ENCODE measurements at places on chromosomes 4 and X.

DNA sequence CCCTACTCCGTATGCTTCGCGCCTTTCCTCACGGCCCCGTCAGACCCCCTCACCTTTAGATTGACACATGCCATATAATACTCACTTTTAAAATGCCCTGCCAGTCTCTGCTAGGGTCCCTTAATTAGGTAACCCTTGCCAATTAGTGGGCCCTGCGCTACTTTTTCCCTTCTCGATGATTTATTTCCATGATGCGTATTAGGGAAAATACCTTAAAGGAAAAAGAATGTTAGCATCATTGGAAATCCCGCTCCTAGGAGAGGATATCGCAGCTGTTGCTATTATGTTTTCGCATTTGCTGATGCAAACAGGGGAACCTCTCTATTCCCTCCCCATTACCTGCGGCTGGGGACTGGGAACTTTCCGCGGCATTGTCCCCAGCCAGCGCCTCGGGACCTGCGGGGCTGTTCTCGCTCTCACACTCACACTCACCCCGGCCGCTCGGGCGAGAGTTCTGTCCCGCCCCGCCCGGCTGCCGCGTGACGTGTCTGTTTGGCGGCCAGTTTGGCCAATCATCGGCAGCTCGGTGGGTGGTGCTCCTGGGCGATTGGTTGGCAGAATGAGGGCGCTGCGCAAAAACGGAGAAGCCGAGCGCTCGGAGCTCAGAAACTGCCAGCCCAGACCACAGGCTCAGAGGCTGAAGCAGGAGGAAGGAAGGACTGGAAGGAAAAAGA, at the start of gene PCDH10:
PCDH10 (plus strand) TSS at position 605 of the 674 bp plus-strand sequence. CDS start 847 bp downstream, outside the sequence.
- DNase-seq = no peak

GRCh38 chr4:95732061-95732460, 107.8 kb upstream of the PDHA2 start:
- no peak for DNase-seq

GRCh38 chrX:68880846-68881552, 52.2 kb downstream of the EFNB1 start:
- no peak for DNase-seq

DNA sequence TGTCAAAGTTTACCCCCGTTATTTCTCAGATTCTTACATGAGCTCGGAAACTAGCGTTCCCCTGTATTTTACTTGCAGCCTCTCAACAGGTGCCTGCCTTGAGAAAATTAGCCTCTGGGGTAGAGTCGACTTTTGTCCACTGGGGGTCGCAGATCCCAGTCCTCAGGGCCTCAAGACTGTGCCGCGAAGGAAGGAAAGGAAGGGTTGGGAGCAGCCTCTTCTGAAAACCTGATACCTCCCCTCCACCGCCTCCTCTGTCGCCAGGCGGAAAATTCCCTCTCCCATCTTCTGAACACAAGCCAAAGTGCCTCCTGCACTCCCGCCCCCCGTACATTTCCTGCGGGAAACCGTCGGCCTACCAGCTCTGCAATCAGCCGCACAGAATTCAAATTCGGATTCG, 44.4 kb upstream of the TMSB15B start:
- no peak for DNase-seq

- DNase-seq = no peak
Observed at GRCh38 chr4:109600431-109600830, 40.4 kb downstream of the MCUB start.

Measured in stimulated activated CD4-positive, alpha-beta T cell treated with anti-CD3 and anti-CD28 coated beads, Interleukin-1b, Interleukin-23, amount 100 ng/mL, for 1 hour (primary cell).